ENCODE measurements at places on chromosomes 5 and 9.

DNA sequence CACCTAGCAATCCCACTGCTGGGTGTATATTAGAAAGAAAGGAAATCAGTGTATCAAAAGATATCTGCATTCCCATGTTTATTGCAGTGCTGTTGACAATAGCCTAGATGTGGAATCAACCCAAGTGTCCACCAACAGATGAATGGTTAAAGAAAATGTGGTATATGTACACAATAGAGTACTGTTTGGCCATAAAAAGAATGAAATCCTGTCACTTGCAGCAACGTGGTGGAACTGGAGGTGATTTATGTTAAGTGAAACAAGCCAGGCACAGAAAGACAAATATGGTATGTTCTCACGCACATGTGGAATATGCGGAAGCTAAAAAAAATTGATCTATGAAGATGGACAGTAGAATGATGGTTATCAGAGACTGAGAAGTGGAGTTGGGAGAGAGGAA is 221.6 kb upstream of the DAP start:
- DNase-seq: no peak

DNA sequence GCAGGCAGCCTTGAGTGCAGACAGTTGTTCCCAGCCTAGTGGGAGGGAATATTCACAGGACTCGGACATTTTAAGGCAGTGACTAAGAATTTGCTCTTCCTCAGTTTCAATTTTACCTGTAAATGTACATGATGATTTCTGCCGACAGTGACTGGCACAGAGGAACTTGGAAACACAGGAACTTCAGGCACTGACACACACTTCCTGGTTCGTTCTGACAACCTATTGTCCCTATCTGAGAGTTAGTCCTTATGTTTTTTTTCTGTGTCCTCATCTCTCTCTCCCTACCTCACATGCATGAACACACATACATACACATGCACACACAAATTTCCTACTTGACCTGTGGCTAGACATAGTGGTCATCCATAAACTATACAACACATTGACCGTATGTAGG is 89.4 kb upstream of the CD180 start:
- DNase-seq: no peak

GRCh38 chr5:149340920-149341319 is 4.4 kb upstream of the GRPEL2 start:
- DNase-seq: no peak

GRCh38 chr5:165321912-165322311 is 1816.5 kb downstream of the MAT2B start:
- DNase-seq: no peak

GRCh38 chr9:36748322-36748899 is 175.7 kb downstream of the MELK start:
- no peak for DNase-seq

- DNase-seq: no peak
Measured at GRCh38 chr5:135221696-135222095, 177.3 kb downstream of the MACROH2A1 start.

DNA sequence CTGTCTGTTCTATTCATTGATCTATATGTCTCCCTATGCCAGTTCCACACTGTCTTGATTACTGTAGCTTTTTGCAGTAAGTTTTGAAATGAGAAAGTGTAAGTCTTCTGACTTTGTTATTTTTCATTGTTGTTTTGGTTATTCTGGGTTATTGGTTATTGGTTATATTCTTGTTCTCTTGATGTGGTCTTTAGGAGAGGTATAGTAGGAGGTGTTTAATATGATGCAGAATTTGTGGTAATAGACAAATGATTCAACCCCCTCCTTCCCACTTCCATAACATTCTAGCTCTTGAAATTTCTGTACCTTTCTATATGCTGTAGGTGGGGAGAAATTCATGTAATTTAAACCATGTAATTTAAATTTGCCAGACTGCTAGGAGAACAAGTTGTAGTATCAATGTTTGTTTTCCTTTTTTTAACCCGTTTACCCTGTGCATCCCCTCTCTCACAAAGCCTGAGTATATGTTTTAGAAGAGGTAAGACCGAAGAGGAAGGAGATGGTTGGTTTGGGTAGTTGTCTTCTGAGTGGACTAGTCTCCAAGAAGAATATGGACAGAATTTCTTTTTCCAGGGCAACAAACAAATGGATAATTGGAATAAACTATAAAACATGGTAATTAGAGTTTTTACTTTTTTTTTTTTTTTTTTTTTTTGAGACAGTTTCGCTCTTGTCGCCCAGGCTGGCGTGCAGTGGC is 19.2 kb downstream of the ANKHD1 start:
- DNase-seq: no peak

GRCh38 chr9:71916834-71917534 is 5.5 kb downstream of the C9orf85 start:
- DNase-seq: no peak

DNA sequence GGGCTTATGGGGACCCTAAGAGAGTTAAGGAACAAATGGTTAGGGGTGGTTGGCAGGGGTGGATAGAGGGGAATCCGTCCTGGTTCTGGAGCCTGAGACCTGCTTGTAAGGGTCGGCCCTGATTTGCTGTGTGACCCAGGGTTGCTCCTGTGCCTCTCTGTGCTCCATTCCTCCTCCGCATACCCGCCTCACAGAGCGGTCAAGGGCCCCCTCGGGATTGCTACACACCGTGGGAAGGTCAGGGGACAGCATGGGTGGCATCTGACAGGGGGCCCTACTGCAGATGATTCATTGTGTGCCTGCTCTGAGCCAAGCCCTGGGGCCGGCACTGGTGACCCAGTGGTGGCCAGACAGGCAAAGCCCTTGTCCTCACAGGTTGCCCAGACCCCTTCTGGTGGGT is 162.3 kb downstream of the GAPVD1 start:
- DNase-seq: no peak

DNA sequence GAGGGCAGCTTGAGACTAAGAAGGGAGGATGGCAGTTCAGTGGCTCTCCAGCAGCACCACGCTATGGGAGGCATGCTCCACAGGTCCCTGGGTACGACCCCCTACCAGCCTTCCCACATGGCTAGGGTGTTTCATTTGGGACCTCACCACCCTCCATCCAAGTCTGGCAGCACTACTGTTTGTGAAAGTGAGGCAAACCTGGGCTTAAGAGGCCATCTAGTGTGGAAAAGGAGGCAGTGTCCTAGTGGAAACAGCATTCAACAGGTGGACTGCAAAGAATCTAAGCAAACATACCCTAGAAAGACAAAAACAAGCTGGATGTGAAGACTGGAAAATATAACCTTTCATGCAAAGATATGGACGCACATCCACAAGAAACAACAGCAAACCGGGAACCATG is 4.8 kb upstream of the C5orf47 start:
- DNase-seq: no peak

DNA sequence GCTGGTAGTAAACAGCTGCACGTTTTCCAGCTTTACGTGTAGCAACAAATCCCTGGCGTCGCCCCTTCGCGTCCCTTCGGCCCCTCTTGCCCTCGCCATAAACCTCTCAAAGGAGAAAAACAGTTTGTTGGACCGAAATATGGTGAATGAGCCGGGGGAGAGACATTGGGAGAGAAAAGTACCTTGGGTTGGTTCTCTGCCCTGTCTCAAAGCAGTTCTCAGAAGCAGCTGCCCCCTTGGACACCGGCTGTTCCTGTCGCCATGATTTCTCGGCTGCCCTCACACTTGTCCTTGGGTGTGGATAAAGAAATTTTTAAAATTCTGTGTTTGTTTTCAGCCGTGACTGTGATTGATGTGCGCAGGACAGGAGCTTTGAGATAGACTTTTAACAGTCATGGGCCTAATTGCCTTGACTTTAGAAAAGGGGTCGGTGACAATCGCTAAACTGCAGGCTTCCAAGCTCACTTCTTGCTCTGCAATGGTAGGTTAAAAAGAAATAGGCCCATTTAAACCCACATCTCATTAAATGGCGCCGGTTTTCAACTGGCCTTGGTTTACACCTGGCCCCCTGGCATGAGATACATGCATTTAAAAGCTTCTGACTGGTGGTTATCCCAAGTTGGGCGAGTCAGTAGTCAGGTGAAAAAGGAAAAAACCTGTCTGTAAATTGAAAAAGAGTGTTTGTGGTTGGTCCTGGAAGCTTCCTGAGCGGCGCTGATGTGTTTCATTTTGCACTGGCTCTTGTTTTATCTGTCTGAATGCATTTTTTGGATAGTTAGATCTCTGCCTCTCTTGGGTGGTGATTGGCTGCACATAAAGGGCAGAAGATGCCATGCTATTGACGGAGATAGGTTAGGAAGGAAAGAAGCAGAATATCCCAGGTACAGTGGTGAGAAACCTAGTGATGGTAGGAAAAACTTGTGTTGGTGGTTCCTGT is 983 bp downstream of the RCL1 start:
- DNase-seq: no peak

DNA sequence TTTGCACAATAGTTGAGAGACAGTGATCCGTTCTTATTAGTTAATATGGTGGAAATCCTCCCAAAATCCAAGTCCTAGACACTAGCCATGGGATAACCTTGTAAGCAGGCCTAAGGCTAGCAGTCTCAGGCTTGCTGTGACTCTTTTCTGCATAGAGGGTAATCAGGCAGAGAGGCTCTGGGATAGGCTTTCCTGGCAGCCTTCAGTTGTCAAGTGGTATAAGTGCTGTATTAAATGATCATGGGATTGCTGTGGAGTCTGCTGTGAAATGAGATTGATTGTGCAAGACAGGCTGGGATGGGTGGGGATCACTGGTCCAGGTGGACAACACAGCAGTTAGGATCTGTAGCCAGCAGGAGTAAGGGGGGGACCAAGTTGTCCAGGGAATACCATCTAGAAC is 416.4 kb downstream of the TLE4 start:
- DNase-seq: no peak

DNA sequence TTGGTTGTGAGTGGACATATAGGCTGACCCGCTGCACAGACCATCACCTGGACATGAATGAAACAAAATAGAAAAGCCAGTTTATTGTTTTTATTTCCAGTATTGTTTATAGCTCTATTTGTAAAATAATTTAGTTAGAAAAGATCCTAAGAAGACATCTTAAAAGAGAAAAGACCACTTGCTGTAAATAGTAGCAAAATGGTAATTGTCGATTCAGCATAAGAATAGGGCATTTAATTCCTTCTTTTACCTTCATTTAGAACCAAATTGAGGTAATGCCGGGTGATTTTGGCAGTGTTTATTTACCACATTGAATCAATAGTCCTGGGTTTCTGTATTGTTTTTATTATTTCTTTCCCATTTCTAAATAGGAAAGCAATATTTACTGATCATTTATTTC is 7.4 kb downstream of the TARS1 start:
- DNase-seq: no peak

Data from T follicular helper cell (primary cell).